ENCODE measurements at places on chromosomes 2 and 18.

- DNase-seq: no peak
These were observed 96.9 kb downstream of the COPS8 start for GRCh38 chr2:237182422-237183123.

DNA sequence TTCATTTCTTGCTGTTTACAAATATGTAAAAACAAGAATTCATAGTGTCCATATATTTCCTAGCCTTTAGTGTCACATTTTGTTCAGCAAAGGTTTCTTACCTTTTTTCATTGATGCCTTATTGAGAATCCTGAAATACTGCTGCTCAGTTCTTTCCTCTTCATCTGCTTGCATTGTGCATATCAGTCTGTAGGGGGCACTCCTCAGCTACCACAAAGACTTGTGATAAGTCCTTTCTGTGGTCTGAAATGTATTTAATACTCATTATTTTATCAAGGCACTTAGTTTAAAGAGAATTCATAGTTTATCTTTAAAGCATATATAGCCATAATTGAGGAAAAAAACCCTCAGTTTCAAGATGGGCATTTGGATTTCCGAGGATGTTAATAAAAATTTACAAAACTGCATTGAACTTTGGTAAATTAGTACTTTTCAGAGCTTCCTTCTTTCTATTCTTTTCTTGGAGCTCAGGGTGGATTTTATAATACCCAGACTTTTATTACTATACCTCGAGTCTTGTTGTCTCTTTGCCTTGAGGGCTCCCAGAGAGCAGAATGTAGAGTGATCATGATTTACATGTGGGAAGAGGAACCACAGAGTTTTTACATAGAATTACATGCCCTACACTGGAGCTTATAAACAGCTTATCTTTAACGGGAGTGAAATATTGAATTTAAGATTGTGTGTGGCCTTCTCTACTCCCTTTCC is 570.1 kb downstream of the PLCL1 start:
- DNase-seq: no peak

GRCh38 chr2:39435234-39435633 is 1.9 kb downstream of the MAP4K3 start:
- DNase-seq: no peak

DNA sequence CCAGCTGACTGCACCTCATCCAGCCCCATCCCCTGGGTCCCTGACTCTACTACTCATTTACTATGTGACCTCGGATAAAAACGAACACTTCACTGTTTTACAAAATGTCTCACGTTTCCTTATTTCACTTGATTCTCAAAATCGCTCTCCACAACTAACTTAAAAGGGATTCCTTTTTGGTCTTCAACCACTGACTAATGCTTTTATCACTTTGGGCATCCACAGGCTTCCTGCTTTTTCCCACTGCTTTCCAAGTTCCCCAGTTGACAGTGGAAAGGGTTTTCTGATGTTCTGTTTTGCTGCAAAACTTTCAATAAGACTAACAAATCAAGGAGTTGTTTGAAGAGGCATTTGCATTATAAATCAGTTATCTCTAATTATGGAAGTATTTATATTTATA is 24.1 kb downstream of the EIF2AK3 start:
- DNase-seq: no peak

DNA sequence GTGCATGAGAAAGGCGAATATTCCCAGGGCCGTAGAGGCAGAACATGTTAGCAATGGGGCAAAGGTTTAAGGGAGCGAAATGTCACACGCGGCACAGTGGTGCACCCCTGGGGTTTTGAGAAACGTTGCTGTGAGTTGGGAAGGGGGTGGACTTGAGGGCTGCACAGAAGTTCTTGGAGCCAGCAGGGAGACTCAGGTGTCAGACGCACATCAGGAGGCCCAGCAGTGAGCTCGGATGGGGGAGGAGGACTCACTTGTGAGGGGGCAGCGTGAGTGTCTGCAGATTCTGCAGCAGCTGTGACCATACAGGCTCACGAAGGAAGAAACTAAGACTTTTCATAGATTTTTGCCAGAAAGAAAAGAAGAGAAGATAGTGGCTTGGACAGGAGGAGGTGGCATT is 218.2 kb downstream of the SNTG2 start:
- no peak for DNase-seq

- no peak for DNase-seq
These were observed 98.7 kb downstream of the MARCO start for GRCh38 chr2:119040730-119041129.

GRCh38 chr2:185857691-185858090 is 119.1 kb downstream of the FSIP2 start:
- no peak for DNase-seq

DNA sequence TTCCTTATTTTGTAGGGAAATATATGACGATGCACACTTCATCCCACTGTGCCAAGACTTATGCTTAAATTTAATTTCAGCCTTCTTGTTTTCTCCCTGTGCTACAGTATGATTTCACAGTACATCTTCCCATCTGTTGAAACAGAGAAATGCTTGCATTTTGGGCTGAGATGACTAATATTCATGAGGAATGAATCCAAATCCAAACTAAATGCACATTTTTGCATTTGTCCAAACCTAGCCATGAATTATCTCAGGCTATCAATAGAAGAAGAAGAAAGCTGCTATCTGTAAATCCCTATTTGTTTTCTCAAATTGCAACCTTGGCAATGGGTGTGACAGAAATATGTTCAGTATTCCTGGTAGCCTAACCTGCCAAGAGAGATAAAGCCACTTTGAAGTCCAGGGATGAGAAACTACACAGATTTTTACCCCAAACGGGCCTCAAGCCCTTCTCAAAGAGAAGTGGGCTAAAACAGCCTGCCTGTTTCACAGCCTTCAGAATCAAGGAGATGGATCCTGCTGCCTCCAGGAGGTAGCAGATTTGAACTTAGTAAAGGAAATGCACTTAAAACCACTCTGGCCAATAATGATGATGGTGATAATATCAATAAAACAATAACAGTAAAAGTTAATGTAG is 306.9 kb upstream of the NT5C1B start:
- DNase-seq: no peak

GRCh38 chr2:239193925-239194677 is 206.7 kb downstream of the HDAC4 start:
- no peak for DNase-seq

DNA sequence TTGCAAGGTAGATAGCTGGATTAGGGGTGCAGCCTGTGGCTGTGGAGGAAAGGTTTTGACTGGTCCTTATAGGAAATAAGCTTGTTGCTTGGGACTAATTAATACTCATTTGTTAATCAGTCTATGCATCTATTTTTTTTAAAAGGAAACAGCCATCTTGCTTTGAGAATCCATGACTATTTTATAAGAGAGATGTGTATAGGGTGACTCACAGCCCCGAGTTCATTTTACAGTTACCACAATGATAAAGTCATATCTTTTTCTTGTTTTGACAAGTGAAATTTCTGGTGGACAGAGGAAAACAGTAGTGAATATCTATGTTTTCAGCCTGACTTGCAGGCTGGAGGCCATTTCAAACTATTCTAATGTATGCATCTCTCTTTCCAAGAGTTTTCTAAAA is 193.5 kb upstream of the CCDC68 start:
- no peak for DNase-seq

DNA sequence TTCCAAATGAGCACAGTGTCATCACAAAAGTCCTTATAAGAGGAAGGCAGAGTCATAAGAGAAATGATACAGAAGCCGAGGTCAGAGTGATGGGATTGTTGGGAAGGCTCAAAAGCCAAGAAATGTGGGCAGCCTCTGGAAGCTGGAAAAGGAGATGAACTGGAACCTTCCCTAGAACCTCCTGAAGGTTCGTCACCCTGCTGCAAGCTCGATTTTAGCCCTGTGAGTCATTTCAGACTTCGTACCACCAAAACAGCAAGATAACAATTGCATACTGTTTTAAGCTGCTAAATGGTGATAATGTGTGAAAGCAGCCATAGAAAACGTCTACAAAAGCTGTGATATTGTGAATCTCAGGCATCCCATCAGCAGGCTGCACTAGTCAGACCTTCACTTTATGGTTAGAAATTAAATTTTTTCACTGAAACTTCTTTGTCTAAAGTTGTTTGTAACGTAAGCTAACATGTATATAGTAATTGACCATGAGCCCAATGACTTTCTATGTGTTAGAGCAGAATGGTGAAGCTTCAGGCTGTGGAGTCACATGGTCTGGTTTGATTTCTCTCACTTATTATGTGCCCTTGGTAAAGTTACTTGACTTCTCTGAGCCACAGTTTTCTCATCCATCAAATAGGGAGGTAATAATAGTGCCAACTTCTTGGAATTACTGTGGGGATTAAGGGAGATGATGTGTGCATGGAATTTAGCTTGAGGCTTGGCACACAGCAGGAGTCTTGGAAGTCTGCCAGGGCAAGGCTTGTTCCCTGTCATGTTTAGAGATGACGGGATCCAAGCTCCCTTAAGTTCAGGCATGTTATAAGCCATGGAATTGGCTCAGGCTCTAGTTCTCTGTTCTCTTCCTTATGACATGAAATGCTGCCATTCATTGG is 132.0 kb upstream of the CCDC195 start:
- DNase-seq: no peak

DNA sequence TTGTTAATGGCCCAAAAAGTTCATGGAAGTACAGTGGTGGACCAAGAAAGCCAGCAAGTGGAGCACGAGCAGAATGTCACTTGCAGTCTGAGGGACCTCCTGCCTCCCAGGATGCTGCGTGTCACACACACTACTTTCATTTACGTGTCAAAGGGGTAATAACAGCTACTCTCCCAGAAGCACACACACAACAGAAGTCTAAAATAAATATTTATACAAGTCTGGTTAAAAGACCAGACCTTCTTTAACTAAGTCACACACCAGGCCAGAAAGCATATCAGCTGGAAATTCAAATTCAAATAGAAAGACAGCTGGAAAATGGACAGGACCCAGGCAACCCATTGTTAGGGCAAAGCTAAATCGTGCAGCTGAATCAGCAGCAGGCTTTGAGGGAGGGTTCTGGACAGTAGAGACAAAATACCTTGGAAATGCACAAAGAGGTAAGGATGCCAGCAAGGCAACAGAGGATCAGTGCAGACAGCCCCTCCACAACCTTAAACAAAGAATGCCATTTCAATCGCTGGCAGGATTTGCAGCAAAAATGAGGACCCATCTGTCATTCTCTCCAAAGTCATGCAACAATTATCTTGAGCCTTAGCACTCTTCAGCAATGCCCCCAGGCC is 160.5 kb downstream of the TMEM163 start:
- DNase-seq: no peak

GRCh38 chr18:21815101-21815500 is 74.5 kb downstream of the MIB1 start:
- no peak for DNase-seq

GRCh38 chr2:165281387-165281786 is 42.2 kb downstream of the SCN2A start:
- DNase-seq: no peak

GRCh38 chr2:236363711-236364277 is 99.6 kb upstream of the ASB18 start:
- DNase-seq: no peak

DNA sequence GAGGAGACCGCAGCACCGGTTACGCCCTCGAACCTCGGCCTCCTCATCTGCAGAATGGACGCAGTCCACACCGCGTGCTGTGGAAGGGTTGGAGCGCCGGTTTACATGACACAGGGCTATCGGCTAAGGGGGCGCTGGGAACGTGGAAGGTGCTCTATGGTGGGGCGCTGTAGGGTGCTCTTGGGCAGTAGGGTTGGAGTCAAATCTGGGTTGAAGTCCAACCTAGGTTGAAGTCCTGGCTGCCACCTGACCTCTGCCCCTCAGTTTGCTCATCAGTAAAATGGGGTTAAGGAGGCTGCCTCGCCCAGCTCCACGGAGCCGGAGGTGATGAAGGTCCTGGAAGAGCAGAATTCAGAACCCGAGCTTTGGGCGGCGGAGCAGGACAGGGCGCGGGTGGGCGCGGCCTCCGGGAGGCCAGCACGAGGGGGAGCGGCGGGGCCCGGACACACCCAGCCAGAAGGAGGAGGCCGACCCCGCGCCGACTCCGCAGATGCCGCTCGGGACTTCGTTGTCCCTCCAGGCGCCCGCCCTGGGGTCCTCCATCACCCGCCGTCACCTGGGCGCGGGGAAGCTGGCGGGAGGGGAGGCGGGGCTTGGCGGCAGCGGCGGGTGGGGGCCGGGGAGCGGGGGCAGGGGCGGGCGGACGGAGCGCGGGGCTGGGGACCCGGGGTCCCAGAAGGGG is 558 bp upstream of the GAREM2 start:
- DNase-seq: no peak

DNA sequence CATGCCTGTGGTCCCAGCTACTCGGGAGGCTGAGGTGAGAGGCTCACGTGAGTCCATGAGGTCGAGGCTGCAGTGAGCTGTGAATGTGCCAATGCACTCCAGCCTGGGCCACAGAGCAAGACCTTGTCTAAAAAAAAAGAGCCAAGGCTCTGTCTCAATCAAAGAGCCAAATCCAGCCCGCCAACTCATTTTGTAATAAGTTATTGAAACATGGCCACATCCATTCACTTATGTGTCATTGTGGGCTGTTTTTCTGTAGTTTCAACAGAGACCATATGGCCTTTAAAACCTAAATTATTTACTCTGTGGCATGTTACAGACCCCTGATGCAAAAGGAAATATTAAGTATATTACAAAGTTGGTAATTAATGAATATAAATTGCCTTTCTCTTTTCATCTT is 60.8 kb downstream of the GPR39 start:
- no peak for DNase-seq

- no peak for DNase-seq
These were observed 889.3 kb downstream of the ERBB4 start for GRCh38 chr2:211649331-211649730.

- no peak for DNase-seq
These were observed 251.3 kb downstream of the PARD3B start for GRCh38 chr2:204796581-204796980.

GRCh38 chr2:84187258-84187657 is 271.8 kb downstream of the SUCLG1 start:
- DNase-seq: no peak

GRCh38 chr2:54204476-54204875 is 51.6 kb downstream of the TSPYL6 start:
- no peak for DNase-seq

Data from effector CD4-positive, alpha-beta T cell (primary cell).